HuH-7.5 (cell line): ENCODE measurements at places on chromosomes 5 and 9.

DNA sequence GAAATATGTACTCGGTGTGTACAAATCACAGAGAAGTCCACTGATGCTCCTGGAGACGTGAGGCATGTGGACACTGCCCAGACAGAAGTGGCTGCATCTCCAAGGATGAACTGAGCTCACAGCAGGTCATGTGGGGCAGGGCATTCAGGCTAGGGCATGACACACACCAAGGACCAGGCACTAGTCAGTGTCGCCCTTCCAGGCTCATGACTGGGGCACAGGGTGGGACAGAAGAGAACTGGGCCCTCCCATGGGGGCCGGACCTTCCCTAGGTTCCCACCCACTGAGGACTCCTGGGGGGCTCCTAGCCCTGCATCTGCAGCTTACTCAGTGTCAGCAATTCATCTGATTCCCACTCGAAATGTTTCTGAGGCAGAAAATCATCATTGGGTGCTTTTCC is 256.8 kb upstream of the IRX4 start:
- DNase-seq, result no peak

- peak; percentile 32 for DNase-seq
These were observed 59.3 kb downstream of the FSTL4 start for GRCh38 chr5:133552925-133553525.

- DNase-seq, result no peak
These were observed 12.3 kb downstream of the P4HA2 start for GRCh38 chr5:132215329-132215728.

DNA sequence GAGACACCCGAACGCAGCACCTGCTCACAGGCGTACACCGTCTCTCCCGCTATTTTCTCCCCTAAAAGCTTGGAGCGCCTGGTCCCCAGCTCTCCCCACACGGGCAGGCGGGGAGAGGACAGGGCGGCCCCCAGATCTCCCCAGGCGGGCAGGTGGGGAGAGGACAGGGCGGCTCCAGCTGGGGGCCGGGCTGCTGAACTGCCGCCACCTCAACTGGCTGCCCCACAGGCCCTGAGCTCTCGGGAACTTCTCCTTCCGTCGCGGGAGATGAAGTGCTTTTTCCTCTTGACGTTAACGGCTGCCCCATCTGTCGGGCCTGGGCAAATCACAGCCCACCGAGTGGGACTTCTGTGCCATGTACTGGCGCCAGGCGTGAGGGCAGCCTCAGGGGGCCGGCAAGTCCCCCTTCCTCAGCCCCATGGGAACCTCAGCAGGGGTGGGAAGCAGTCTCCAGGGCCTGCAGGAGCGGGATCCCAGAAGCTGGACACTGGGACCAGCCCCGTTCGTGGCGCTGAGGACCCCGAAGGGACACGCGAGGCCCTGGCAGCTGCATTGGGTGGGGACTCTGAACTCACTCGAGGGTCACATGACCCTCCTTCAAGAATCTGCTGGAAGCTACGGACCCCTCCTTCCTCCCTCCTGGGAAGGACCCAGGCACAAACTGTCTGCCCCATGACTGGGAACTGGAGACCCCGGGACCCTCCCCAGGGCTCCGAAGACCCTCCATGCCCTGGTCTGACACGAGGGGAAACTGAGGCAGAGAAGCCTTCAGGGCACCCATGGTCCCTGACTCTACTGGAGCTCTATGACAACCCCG is 5.7 kb upstream of the EGFL7 start:
- DNase-seq, result no peak

DNA sequence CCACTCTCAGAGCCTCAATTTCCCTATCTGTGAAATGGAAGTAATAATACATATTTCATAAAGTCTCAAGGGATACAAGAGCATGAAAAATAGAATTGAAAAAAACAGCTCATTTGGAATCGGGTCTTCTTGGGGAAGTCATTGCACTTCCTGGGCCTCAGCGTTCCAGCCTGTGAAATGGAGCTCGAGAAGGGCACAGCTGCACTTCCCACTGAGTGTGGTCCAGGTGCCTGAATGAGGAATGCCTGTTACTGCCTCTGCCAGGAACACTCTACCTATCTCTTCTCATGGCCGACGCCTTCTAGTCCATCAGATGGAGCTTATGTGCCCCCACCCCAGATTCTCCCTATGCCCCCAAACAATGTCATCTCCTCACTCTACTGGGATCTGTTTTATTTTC is 924 bp upstream of the NEURL1B start:
- no peak for DNase-seq
